ENCODE measurements at places on chromosomes 16 and 17.

GRCh38 chr17:68029512-68030215 is 5.9 kb upstream of the KPNA2 start:
- DNase-seq = no peak

DNA sequence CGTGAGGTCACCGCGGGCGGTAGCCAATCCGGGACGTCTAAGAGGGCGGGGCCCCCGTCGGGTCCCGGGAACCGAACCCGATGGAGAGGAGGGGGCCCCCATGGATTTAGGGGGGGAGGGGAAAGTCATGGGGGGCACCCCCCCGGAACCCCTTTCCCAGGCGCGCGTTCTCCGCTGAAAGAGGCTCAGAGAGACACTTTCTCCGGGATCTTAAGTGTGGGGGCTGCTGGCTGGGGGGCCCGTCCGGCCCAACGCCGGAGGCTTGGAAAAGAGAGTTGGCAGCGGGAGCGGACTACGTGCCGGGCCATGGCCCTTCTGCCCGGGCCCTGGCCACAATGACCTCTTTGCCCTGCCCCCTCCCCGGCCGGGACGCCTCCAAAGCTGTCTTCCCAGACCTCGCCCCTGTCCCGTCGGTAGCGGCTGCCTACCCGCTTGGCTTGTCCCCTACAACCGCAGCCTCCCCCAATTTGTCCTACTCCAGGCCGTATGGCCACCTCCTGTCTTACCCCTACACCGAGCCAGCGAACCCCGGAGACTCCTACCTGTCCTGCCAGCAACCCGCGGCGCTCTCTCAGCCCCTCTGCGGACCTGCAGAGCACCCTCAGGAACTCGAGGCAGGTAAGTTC is at the start of gene DLX4:
DLX4 (plus strand) TSS at position 57 of the 626 bp plus-strand sequence; CDS start at position 336, 279 bp downstream.
- DNase-seq = peak; percentile 68

- no peak for DNase-seq
Observed at GRCh38 chr17:27569884-27570577, 61.0 kb upstream of the LGALS9 start.

GRCh38 chr17:732902-733720 is 715 bp downstream of the TLCD3A start:
- DNase-seq = peak; percentile 65

GRCh38 chr17:72926171-72926570 is 166.3 kb downstream of the SLC39A11 start:
- no peak for DNase-seq

DNA sequence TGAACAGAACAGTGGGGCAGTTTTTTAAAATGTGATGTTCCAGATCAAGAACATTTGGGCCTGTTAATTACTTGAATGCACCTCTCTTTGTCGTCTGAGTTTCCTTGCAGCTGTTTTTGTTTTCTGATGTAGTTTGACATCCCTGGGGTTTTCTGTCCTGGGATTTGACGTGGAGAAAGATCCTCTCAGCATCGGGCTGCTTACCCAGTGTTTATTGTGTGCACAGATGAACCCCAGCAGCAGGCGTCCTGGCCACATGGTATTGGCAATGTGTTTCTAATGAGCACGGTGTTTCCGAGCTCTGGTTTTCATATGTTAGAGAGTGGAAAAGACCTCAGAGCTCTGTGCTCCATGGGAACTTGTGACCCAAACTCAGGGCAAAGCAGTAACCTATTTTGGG is 191.1 kb upstream of the IRX3 start:
- no peak for DNase-seq

DNA sequence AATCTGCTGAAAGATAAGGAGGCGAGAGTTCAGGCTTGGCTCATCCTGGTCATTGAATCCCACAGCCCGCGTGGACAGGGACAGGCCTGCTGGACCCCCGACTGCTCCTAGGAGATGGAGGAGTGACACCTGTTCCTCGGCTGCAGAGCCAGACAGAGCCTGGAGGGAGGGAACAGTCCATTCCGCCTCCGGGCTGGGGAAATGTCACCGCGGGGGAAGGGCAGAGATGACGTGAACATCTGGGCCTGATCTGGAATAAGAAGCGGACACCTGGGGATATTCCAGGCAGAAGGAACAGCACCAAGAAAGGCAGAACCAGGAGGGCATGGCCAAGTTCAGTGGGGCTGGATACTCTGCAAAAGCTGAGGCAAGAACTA is 1.5 kb downstream of the ZNF747 start:
- no peak for DNase-seq

DNA sequence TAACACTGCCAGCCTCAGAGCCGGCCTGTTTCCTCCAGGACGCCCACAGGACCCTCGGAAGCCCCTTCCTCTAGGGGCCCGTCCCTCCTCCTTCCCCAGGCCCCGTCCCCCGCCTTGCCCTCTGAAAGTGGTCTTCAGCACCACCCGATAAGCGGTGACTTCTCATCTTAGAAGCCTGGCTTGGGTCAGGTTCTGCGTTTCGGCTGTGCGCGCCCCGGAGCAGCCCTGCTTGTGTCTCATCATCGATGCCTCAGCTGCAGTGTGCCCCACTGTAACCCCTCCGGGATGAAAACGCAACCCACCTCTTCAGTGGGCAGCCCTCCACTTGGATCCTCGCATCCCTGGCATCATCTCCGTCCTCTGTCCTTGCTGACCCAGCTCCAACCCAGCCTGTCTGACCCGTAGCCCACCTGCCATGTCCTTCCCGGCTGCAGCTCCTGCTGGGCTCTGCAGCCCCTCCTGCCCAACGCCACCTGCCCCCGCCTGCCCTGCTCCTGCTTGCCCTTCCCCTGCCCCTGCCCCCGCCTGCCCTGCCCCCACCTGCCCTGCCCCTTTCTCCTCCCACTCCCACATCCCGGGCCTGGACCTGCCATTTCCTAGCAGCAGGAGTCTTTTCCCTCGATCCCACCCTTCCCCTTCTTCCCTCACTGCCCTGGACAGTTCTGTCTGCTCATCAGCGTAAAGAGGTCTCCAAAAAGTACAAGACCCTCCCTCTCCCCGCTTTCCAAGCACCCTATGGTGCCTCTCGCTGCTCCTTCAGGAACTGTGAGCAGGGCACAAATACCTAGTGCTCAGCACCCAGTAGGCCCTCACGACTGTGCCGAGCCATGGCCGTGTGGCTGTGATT is 112.5 kb upstream of the CHMP6 start:
- DNase-seq = no peak

DNA sequence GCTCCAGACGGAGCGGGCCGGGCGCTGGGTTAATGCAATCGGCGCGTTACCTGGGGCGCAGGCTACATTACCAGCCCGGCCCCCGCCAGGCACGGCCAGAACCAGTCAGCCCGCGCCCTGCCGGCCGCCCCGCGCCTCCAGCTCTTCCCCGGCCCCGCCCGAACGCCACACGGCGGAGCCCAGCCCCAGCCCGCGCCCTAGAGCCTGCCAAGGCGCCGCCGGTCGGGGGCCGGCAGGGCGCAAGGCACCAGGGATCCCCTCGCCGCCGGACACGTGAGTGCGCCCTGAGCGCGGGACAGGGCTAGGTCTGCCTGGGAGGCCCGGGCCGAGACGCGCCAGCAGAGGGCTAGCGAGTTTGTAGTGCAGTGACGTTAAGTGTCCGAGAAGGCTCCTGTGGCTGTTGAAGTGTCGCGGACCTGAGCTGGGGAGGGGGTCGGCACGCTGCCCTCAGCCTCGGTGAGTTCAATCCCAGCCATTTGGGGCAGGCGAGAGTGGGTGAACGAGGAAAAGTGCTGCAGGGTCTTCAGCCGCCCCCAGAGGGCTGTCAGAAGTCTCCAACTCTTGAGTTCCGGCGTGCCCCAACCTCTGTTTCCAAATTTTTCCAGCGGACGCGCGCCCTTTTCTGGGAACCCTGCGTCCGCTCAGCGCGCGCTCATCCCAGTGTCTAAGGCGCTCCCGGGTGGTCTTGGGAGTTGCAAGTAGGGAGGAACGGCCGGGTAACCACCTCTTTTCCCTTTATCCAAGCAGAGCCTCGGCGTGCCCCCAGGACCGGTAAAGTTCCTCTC is at the start of gene SLC6A2:
SLC6A2 (plus strand) TSS at position 92 of the 785 bp plus-strand sequence. CDS start 707 bp downstream, outside the sequence.
- no peak for DNase-seq

DNA sequence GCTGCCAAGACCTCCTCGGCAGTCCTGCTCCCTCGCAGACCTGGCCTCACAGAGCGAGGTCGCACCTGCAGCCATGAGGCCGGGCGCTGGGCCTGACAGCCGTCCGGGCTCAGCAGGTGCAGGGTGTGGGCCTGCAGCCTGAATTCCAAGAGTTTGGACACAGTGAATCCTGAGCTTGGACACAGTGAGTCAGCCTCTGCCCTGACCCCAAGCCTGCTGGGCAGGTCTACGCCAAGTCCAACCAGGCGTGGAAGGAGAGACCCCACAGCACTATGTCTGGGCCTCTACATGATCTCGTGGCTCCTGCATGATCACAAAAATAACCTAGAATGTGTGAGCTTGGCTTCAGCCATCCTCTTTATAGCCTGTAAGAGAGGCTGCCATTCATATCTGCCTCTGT is 121.0 kb downstream of the C16orf95 start:
- no peak for DNase-seq

DNA sequence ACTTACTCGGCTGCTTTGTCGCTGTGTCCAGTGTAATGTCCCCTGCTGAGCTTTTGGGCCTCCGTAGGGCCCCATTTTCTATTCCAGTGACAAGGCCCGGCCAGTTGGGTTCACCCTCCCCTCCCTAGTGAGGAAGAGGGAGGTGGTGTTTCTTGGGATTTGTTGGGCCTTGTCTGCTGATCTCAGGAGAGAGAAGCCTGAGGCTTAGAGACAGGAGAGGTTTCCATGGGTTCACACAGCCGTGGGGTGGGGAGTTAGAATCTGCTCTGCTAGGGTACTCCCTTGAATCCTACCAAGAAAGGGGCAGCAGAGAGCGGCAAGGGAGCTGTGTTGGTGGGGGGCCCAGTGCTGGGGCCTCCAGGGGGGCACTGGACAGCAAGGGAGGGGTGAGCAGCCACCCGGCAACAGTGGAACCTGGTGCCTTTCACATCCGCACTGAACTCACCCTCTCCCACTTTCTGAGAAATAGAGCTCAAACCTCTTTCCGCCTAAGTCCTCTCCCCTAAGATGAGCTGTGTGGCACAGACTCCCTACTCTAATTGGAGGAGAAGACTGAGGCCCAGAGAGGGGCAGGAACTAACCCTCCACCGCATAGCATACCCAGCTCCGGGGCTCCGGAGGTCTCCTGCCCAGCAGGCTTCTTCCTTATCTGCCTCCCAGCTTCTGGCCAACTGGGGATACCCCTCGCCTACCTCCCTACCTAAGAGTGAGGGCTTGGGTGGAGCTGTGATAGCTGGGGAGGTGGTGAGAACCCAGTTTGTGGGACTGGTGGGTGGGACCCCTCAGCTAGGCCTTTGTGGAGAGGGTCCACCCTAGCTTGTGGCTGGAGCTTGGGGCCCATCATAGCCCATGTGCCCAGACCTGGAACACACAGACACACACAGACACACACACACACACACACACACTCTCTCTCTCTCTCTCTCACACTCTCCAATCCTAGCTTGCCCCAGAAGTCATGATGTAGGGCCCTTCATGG is 6.8 kb downstream of the TBKBP1 start:
- DNase-seq = no peak

DNA sequence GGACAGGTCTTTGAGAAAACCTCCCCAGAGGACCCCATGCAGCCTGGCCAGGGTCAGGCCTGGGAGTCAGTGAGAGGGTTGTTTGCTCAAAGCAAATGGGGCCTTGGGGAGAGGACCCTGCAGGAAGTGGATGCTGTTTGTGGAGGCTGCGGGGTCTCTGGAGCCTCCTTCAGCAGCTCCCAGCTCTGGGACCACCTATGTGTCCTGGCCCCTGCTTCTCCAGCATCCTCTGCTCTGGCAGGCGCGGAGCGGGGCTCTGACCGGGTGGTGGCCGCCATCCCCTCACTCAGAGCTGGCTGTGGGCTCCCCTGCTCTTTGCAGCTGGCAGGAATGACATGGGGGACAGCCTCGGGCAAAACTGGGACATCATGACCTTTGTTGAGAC is 29.8 kb upstream of the CIBAR2 start:
- DNase-seq = no peak

DNA sequence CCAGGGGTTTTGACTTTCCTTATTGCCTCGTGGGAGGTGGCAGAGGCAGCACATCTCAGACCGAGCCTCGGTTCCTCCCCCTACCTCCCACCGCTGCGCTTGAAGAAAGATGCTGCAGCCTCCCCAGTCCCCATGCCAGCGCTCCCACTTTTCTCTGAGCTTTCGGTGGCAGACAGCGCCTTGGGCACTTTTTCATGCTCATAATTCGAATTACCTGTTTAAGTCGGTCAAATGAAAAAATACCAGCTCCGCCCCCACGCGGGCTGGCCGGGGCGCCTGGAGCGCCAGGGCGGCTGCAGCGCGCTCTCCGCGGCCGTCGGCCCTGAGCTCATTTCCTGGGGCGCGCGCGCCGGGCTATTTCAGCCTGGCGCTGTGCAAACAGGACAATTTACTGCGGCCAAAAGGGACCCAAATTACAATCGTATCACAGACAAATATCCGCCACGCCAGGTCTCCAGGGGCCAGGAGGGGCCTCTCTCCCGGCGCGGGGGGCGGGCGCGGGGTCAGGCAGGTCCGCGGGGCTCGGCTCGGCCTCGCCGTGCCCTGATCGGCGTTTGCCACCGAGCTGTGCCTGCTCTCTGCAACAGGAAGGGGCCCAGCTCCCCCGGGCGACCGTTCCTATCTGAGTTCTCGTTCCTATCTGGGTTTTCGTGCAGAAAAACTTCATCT is 45.0 kb downstream of the SOST start:
- DNase-seq = peak; percentile 78

GRCh38 chr16:50681021-50681885 is at the start of gene SNX20:
TSS of gene SNX20 (minus strand) at chr16:50681312. CDS start at chr16:50677526, 3,786 bp downstream.
- peak; percentile 74 for DNase-seq

DNA sequence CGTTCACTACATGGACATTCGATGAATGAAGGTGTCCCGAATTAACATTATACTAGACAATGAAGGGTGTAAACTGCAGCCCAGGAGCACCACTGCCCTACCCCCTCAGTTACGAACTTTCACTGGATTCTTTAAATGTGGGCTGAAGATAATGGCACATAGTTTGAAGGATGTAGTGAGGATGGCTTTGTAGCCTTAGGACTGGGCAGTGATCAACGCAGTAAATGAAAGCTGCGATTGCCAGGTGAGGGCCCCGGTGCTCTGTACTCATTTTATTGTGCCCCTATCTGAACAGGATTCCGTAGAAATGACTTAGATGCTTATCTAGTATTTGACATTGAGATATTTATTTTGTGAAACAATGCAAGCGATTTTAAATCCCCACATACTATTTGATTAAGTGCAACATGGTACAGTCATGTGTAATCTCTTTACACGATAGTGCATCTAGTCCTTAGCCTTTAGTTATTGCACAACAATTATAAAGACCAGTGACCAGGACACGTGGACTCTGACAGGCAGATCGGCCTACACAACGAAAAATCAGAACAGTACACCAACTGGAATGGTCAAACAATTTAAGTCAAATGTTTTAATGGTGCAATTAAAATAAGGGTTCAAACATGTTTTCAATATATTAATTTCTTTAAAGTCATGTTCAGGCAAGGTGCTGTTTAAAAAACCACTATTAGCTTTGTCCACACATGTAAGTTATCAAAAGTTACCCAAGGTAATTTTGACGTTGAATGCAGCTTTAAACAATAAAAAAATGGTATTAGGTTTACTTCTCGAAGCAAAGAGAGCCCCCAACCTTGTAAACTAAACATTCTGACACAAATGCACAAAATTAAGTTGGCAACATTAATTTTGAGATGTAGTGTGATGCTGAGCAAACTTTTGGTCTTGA is 17.4 kb upstream of the ERN1 start:
- DNase-seq = no peak

Measured in GM13976 (cell line).